ENCODE measurements at places on chromosomes 6 and 20.

DNA sequence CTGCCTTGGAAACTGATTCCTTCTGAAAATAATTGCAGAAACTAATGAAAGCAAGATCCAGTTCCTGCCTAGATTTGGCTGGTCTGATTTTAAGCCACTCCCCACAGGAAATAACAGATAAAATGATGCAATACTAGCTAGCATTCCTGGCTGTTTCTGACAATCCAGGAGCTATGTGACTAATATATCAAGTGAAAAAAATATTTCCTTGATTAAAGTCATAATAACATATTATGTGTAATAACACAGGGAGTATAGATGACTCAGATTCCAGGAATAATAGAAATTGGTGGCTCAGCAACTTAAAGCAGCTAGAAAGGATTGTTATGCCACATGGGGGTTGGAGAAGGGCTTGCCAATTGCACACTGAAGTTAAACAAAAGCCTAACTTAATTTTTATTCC, 182.7 kb upstream of the SALL4 start:
- no peak for DNase-seq

GRCh38 chr6:16752206-16752866, 8.9 kb downstream of the ATXN1 start:
- no peak for DNase-seq

- no peak for DNase-seq
Observed at GRCh38 chr20:16314748-16315159, 258.5 kb downstream of the KIF16B start.

GRCh38 chr6:166570929-166571713, 15.4 kb downstream of the RAMACL start:
- no peak for DNase-seq

GRCh38 chr6:81552644-81553043, 199.8 kb downstream of the TENT5A start:
- no peak for DNase-seq

DNA sequence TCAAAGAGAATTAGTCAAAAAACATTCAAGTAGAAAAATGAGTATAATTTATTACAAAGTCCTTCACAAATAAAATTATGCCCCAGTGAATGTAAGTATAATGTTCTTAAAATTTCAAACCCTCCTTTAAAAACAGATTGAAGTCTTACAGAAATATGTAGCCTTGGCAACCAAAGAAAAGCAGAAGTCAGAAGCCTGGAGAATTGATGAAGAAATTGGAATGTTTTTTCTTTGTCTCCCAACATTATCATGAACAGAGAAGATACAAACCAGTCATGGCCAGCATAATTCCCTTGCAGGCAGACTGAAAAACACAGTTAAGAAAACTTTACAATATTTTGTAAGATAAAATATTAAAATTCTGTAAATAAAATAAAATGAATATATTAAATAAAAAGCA, 221.9 kb downstream of the TBC1D32 start:
- DNase-seq = no peak

GRCh38 chr6:122153557-122153956, 245.9 kb upstream of the HSF2 start:
- no peak for DNase-seq

GRCh38 chr6:109006818-109007217, 87.8 kb downstream of the SESN1 start:
- no peak for DNase-seq

- DNase-seq = no peak
Observed at GRCh38 chr20:45163083-45163803, 11.5 kb upstream of the PI3 start.

- DNase-seq = no peak
Observed at GRCh38 chr6:81787313-81788068, 35.0 kb upstream of the TENT5A start.

- DNase-seq = no peak
Observed at GRCh38 chr6:10861086-10861485, 20.8 kb downstream of the GCM2 start.

DNA sequence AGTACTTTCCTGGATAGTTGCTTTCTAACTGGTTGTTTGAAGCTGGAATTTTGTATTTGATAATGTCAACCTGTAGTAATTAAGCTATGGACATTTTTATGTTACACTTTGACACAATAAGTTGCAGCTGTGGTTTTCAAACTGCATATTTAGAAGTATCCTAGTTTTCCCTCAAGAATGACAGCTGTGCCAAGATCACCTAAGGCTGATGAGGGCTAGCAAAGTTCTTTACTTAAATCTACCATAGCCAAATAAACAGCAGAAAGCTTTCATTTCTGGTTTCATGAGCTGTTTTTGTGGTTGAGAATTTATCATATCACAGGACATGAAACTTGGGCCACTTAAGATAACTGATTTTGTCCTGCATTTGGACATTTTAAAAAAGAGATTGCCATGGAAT, 30.6 kb downstream of the FAM229B start:
- DNase-seq = no peak

DNA sequence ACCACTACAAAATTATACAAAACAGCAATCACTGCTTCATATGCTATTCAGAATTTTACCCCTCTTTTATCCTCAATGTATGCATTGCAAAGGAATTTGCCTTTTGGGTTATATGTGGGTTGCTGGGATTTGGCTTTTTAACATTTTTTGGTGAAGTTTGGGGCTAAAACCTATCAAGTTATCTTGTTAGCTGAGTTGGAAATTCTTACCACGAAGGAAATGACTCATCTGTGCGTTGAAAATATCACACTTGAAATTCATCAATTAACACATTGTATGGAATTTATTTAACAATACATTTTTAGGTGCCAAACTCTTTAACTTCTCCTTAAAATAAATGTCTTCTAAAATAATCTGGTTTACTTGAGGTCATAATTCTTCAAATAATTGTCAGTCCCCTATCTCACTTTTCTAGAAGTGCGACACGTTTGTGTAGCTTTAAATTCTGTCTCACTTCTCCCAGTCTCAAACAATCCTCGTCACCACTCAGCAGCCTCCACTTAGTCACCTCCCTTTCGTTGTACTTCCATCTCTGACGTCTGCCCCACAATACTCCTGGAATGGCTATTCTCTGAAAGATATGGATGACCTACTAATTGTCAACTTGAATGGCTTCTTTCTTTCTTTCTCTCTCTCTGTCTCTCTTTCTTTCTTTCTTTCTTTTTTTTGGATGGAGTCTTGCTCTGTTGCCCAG, 88.5 kb downstream of the PHACTR1 start:
- DNase-seq = no peak

DNA sequence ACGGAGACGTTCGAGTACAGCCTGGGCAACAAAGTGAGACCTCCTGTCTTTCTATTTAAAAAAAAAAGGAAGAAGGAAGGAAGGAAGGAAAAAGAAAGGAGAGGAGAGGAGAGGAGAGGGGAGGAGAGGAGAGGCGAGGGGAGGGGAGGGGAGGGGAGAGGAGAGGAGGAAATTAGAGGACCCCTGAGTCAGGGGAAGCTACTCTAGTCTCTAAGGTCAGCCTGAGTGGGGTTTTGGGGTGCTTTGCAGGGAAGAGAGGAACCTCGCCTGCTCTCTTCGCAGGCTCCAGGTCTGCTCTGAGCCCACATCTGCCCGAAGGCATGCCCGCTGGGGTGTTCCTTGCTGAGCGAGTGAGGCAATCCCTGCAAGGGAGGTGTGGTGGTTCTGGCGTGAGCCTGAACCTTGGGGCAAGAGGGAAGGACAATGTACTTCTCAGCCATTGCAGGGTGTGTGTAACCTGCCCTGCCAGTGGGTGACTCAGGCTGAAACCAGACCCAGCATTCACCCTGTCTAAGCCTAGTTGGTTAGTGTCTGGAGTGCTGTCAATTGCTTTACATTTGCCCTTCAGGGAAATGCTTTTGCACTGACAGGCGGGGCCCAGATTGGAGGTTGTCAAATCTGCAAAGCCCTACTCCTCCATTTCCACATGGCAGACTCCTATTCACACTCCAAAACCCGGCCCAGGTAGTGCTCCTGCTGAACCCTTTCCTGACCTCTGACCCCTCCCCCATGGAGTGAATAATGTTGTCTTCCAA, 15.3 kb upstream of the MMP9 start:
- no peak for DNase-seq

DNA sequence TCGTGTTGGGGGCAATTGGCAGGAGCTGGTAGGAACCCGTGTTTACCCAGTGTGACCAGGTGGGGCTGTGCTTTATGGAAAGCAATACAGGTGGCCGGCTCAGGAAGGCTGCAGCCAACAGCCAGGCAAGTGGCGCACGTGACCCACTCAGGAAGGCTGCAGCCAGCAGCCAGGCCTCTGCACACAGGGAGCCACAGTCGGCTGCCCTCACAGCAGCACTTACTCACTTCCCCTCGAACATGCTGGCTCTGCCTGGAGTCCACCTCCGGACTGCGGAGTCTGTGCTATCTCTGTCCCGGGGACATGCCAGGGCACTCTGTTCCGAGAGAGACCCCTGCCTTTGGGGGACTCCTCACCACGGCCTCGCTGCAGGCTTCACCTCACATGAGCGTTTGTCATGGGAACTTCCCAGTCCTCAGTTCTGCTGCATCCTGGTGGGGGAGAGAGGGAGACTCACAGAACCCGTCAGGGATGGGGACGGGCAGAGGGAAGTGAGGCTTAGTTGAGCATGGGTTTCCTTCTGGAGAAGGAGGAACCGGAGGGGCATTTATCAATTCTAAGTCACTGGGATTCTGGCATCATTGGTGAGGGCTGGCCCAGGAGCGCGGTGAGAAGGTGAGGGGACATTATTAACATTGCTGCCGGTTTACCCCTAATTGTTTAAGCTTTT, 76.8 kb downstream of the TTLL2 start:
- DNase-seq = no peak

GRCh38 chr6:10883312-10884244, 1.7 kb upstream of the GCM2 start:
- no peak for DNase-seq

DNA sequence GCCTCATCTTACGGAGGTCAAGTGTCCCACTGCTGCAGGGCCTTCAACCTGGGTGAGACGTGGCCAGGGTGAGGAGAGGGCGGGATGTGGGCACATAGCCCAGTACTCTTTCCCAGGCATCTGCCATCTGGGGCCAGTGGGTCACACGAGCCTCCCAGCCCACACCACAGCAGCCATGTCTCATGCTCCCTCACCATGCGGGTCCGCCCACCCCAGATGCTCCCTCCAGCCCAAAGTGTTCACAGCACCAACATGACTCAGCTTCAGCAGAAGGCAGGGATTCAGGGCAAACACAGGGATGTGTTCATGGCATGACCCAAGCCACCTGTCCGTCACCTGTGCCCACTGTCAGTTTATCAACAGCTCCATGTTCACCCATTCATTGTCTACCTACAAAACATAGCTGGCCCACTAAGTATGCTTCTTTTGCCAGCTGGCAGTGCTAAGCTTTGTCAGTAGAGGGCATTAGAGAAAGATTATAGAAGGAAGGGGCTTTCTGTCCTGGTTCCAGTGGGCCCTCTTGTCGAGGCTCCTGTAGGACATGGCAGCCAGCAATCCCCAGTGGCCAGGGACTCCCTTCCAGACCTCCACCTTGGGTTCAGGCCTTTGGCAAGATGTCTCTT, 109.2 kb downstream of the FOXF2 start:
- DNase-seq = no peak

- DNase-seq = no peak
Observed at GRCh38 chr6:81758221-81758620, 5.7 kb upstream of the TENT5A start.

DNA sequence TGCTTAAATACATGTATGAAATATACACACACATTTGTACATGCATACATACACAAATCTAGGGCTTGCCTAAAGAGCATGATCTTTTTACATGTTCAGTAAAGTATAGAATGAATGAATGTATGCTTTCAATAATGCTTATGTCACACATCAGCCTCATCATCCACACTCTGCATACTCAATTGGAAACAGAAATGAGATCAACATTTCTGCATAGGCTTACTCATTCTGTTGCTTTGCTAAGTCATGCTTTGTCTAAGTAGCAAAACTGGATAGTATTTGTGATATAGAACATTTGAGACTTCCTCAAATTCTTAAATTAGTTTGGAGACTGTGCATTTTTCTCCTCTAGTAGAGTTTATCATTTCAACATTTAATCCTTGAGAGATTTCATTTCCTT, 343.3 kb downstream of the ADGRB3 start:
- DNase-seq = no peak

DNA sequence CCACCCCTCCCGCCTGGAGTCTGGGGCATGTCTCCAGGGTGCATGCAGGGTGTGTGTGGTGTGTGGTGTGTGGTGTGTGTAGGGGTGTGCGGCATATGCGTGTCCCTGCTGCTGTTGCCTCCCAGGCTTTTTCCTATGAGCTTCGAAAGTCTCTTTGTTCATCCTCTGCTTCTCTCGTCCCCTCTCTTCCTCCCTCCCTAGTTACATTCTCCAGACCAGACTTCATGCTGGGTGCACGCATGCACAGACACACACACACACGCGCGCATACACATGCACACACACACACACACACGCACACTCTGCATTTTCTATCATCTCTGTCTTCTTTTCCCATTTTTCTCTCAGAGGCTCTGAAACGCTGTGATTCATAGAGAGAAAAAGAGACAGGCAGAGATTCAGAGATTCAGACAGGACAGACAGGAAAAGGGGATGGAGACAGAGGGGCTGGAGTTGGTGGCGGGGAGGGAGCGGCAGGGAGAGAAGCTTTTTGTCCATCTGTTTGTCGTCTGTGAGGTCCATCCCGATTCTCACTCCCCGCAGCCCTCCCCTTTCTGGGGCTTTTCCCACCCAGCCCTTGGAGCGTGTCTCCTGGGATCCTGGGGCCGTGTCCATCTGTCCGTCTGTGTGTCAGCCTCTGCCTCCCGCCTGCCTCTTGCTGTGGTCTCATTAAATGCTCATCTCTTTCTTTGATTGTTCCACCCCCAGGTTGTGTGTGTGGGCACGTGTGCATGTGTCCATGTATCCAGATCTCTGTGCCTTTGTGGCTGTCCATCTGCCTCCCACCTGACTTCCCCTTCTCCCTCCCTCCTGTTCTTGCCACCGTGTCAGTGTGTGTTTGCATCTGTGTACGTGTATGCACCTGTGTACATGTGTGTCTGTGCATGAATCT, 62.6 kb downstream of the SRC start:
- DNase-seq = no peak
